ENCODE measurements at places on chromosomes 5 and 9.

DNA sequence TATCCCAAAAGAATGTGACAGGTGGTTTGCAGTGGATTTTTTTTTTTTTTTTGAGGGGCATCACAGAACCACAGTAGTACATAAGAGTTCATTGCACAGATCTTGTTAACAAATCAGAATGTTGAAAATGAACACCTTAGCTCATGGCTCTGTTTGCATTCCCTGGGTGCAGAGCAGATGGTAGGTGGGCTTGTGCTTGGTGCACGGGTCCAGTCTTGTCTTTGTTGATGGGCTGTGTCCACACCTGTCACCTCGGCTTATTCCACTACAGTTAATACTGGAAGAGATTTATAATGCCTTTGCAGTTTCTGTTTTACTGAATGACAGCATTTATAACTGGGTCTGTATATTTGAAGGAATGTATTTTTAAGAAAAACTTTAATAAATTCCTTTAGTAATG is 146.6 kb downstream of the KDM4C start:
- no peak for DNase-seq

DNA sequence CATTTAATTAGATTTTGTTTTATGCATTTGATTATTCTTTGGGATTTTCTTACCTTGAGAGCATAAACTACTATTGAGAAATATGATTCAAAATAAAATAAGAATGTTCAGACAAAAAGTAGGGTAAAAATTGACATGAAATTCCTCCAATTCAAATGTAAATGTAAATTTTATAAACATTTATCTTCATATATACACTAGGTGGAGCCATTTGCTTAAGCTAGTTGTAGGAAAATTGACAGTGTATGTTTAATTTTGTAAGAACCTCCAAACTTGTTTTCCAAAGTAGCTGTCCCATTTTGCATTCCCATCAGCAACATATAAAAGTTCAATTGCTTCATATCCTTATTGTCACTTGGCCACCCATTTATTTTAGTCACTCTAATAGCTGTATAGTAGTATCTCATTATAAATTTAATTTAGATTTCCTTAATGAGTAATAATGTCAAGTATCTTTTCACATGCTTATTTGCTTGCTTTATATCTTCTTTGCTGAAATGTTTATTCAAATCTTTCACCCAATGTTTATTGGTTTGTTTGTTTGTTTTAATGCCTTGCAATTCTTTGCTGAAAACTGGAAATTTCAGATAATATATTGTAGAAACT is 37.6 kb upstream of the SLCO6A1 start:
- no peak for DNase-seq

- no peak for DNase-seq
Observed at GRCh38 chr5:178993236-178993765, 1.8 kb downstream of the GRM6 start.

GRCh38 chr5:94361832-94362796 is 256.3 kb downstream of the KIAA0825 start:
- DNase-seq = no peak

DNA sequence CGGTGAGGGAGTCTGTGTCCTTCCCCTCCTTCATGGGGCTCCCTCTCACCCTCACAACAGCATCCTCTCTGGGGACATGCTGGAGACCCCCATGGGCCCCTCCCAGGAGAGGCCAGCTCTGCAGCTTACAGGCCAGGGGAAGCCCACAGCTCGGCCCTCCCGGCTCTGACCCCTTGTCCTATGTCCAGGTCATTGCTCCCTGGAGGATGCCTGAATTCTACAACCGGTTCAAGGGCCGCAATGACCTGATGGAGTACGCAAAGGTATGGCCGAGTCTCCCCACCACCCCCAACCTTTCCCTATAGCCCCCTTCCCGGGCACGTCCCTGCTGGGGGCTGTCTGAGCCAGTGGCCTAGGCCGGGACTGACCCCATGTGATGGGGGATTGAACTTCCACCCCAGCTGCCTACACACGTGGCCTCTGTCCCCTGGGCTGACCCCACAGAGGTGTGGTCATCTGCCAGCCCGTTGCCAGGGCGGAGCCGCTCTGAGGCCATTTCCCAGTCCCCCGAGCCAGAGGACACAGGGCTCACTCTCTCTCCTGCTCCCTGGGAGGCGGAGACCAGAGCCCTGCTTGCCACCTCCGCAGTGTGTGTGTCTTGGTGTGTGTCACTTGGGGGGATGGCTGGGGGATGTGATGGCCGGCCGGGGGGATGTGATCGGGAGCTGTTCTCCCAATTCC is 21.9 kb downstream of the ASS1 start:
- no peak for DNase-seq

DNA sequence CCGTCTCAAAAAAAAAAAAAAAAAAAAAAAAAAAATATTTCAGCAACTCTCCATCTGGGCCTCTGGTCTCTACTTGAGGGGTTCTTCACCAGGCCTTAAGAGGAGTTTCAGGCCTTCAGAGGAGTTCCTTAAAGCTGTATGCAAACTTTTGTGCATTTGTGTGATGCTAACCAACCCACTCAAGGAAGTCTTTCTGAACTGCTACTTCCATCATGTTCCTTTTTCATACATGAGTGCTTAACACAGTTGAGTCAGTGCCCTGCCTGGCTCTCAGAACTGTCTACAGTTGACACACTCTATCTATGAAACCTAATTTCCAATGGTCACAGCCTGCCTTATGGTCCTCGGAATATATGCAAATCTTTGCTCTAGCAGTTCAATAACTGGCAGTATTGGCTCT is 146.5 kb downstream of the MEF2C start:
- no peak for DNase-seq

DNA sequence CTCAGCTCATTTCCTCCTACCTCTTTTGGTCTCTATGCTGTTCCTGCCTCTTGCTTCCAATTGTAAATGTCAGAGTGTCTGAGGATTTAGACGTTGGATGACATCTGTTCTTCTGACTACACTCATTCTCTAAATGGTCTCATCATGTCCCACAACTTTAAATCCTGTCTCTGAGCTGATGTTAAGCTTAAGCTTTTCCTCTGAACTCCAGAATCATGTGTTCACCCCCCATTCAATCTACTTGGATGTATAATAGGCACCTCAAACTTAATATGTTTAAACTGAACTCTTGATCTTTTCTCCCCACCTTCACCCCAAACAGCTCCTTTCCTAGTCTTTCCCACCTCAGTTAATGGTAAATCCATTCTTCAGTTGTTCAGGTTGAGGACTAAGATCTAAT is 433.6 kb downstream of the CSNK1G3 start:
- DNase-seq = no peak

DNA sequence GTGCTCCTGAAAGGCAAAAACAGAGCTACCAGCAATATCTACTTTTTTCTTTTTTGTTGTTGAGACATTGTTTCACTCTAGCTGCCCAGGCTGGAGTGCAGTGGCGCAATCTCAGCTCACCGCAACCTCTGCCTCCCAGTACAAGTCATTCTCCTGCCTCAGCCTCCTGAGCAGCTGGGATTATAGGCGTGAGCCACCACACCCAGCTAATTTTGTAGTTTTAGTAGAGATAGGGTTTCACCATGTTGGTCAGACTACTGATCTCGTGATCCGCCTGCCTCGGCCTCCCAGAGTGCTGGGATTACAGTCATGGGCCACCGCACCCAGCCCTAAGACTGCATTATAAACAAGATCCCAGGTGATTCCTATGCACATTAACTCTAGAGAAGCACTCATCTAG is 17.0 kb downstream of the PLPP1 start:
- DNase-seq = no peak

GRCh38 chr9:136650648-136651047 is 12.1 kb upstream of the EGFL7 start:
- no peak for DNase-seq

- DNase-seq = no peak
Observed at GRCh38 chr9:134712926-134713325, 71.3 kb downstream of the COL5A1 start.

GRCh38 chr5:73952872-73953271 is 326.9 kb downstream of the ARHGEF28 start:
- no peak for DNase-seq

GRCh38 chr5:1354576-1354975 is 9.7 kb upstream of the CLPTM1L start:
- DNase-seq = no peak

DNA sequence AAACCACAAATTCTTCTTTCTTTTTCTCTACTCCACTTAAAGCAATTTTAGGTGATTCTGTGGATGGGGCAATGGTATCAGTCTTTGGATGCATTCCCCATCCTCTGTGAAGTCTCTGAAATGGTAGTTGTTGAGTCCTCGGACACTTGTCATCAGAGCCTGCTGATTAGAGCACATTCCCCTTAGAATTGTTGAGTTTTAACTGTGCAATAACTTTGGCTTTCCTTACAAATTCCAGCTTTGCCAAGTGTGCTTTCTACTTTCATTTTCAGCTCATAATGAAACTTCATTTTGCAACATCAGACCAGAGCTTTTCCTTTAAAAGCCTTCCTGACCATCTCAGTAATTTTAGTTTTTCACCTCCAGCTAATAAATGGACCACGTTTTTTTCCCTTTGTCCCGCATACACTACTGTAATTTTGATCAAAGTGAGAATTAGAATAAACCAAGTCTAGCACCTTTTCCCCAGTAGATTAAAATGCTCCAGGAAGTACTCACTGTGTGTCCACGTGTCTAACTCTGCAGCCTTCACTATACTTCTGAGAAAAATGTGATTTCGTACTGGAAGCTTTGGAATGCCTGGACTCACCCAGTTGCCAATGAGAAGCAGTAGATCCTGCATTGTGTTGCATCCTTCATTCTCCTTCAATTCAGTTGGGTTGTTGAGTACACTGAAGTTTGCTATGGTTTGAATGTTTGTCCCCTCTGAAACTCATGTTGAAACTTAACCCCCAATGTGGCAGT is 135.6 kb downstream of the NTRK2 start:
- DNase-seq = no peak

DNA sequence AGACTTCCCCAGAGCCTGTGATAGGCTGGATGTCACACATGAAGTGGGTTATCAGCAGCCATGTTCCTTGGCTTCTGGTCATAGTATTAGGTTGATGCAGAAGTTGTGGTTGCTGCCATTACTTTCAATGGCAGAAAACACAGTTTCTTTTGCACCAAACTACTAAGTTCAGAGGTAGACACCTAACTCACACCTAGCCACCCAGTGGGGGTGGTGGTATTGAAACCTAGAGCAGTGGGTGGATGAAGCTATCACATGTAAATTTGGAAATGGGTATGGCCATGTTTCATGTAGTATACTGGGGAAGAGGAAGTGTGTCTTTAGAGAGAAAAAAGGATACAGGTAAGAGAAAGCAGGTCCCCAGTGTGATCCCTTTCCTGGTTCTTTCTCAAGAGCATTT is 347.9 kb upstream of the SEMA6A start:
- DNase-seq = peak; percentile 5

DNA sequence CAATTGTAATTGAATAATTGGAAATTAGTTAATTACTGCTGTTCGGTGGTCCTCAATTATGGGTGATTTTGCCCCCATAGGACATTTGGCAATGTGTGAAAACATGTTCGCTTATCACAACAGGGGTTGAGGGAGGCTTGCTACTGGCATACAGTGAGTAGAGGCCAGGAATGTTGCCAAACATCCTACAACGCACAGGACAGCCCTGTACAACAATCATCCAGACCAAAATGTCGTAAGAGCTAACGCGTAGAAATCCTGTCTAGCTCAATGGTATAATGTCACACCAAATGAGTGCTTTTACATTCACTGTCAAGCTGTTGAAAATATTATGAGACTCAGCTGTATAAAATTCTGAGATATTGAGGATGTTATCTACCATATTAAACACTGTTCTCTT is 464.4 kb upstream of the TUSC1 start:
- no peak for DNase-seq

DNA sequence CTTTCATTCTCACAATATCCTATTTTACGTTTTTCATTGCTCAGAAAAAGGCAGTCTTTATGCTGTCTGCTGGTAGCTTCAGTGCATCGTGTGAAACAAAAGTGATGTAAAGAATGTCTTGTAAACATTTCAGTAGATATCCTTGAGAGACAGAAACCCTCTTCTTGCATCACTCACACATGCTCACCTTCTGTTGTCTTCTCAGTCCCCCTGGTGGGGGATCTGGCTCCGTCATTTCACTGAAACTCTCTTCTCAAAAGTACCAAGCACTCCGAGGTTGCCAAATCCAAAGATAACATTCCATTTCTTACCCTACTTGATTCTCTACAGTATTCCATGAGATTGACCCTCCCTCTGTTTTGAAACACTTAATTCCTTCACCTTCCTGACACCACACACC is 46.1 kb upstream of the PCA3 start:
- no peak for DNase-seq
